CD4-positive, CD25-positive, alpha-beta regulatory T cell (primary cell): ENCODE measurements at places on chromosomes 11 and 22. TPM values are rescaled to one million over a fixed set of nuclear protein-coding genes. Genes with fewer than 3 reads are reported as not detected.

CRYAB gene
- total RNA-seq = not detected

TP53I11 gene
- 17.4 TPM for total RNA-seq

DNA sequence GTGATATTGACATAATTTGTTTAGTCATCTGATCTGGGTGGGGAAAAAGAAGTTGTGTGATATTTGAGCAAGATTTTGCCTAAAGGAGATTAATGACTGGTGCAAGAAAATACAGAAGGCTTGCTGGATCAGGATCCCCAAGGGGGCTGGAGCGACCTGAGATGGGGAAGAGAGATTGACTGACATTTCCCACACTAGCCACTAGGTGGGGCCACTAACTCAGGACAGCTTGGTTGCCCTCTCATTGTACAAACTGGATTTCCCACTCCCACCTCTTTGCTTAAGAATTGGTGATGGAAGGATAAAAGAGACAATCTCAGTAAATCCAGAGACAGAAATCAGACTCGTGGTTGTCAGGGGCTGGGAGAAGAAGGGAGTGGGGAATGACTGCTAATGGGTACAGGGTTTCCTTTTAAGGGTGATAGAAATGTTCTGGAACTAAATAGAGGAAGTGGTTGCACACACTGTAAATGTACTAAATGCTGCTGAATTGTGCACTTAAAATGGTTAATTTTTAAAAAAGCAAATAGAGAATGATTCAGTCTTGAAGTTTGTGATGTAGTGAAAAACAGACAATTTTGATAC, 50.7 kb downstream of the CTTN start:
- DNase-seq = no peak

DNA sequence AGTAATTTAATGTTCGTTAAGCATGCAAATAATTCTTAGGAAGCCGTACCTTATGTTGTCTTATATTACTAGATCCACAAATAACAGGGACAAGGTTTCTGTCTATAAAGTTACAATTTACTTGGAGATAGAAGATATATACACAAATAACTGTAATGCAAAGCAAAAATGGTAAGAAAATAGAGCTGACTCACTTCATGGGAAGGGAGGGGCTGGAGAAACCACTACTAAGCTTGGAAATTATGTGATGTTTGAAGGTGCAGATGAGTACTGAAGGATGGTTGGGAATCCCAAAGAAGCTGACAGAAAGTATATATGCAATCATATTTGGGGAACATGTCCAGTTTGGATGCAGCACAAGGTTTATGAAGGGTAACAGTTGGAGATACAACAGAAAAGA, 4.0 kb downstream of the NPAT start:
- DNase-seq = no peak

- DNase-seq = no peak
These were observed 18.1 kb upstream of the NCAM1 start for GRCh38 chr11:112942966-112943643.

DNA sequence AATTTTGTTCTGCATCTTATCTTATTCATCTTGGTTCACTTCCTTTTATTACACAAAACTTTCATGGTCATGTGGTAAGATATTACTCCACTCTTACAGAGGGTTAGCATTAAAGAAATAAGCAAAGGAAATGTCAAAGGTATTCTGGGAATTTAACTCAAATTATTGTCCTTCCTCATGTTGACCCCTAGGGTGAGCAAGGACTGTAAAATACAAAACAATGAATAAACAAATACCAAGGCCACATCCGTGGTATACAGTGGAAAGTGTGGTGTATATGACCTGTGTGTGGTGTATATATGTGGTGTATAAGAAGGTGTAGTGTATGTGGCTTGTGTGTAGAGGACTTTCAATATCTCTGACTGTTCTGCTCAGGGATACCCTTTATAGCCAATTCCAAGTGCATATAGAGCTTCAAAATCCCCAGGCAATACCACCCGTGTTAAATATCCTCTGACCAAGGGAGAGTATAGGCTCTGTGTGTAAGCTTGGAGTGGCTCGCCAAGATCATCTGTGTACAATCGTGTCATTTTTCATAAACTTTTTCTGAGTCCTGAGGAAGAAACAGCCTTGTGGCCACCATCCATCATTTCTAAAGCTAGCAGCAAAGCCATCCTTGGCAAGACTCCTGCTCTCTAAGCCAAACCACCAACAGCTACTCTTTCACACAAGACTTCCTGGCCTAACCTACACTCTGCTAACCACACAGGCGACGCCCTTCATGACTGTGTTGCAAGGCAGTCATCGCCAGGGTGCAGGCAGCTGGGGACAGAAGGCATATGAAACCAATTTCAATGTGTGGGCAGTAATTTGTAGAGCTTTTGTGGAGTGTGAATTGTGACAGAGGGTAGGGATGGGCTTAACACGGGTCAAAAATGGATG, 548.0 kb downstream of the ETS1 start:
- peak; percentile 77 for DNase-seq

DNA sequence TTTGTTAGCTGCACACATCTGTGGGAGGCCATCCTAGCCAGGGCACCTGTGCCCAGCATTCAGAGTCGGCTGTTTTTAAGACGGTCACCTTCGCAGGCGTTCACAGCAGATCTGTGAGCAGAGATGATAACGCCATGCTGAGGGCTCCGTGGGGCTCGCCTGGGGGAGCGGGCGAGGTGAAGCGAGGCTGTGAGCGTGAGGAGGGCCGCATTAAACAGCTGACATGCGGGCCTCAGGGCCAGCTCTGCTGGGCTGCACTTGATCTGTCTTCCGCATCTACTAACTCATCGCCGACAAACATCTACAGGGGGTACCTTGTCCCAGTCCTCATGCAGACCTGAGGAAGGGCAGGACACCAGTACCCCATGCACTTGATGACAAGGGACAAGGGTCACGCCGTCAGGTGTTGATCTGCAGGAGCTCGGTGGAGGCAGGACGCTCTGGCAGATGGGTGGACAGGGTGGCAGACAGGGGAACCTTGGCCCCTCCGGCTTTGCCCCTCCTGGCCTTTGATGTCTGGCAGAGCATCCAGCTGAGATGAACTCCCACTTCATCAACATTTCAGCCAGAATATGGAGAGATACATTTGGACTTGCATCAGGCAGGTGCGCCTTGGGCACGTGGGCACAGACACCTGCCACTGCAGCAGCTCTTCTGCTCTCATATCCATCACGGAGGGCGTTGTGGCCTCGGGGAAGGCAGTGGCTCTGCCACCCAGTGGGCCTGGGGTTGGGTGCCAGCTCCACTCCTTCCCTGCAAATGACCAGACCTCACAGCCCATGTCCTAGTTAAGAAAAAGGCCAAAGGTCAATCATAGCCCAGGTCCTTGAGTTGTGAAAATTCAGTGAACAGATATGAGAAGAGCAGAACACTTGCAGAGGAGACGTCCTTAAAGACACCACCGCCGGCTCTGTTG, 822.9 kb downstream of the BRD1 start:
- DNase-seq = no peak

GRCh38 chr22:43110927-43111623, 525 bp downstream of the BIK start:
- DNase-seq = peak; percentile 36

DNA sequence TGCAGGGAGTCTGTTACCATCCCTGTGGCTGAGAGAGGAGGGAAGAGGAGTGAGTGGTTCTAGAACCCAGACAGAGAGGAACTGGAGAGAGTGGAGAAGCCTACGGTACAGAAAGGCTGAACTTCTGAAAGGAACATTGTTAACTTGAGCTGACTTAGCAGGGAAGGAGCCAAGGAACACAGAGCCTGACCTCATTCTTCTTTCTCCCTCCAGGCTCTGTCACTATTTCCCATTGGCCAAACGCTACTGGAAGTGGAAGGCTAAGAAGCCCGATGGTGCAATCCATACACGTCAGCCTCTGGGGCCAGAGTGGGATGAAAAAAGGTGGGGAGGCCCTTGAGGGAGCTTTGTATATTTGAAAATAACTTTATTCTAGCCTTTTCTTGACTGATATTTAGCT, 16.5 kb upstream of the WT1 start:
- no peak for DNase-seq

DNA sequence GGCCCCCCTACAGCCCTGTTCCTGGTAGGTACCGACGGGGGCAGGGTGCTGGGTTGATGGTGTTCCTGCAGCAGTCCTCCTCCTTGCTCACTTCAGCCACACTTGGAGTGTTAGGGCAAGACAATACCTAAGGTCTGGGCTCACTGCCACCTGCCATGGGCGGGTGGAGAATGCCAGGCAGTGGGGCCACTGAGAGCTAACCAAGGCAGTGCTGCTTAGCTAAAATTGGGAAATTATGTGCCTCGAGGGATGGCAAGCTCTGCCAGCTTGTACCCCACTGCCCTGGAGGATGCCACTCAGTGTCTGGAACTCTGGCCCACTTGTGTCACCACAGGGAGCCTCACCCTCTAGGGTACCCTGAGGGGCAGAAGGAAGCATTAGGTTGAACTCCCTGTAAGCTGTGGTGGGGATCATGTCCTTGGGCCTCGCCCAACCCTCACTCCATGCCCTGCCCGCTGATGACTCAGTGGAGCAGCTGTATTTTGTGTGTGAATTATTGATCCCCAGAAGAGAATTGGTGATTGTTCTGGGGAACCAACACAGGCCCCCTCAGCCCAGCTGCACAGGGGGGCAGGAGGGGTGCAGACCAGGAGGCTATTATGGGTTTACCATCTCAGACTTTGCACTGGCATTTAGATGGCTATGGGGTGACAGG, 17.7 kb downstream of the PHLDB1 start:
- no peak for DNase-seq

GRCh38 chr11:33525789-33526188, 174.8 kb downstream of the C11orf91 start:
- no peak for DNase-seq
